ENCODE measurements at places on chromosomes 3 and 15. TPM values are rescaled to one million over a fixed set of nuclear protein-coding genes. Genes with fewer than 3 reads are reported as not detected.

GRCh38 chr15:68407886-68408881 is 23.8 kb downstream of the ITGA11 start:
- DNase-seq, result no peak

DNA sequence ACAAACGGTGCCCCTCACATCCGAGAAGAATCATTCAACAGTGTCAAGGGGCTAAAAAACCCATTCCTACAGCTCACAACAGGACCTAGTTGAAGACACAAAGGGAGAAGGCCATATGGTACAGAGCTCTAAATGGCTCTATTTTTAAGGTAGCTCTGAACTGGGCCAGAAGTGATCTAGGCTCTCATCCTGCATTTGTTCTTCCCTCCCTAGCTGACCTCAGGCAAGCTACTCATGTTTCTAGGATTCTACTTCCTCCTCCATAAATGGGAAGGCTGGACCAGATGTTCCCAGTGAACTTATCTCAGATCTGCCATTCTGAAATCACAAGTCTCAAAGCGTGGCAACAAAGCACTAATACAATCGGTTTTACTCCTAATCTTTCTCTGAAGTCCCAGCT is 62.3 kb downstream of the CPNE4 start:
- no peak for DNase-seq

DNA sequence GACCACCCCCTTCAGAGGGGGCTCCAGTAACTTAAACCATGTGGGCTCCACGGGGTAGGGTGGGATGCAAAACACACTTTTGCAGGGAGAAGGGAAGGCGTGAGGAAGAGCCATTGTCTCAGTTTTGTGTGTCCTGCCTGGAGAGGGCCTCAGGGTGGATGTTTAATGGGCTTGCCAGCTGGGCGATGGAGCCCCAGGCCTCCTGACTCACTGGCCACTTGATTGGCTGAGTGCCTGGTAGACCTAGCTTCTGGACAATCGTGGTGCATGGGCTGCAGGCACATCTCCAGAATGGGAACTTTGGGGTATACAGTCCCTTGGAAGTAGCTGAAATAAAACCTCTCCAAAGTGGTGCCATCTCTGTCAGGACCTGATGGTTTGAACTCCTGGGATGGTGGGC is 118.3 kb upstream of the MRPS22 start:
- DNase-seq, result no peak

- DNase-seq, result no peak
Observed at GRCh38 chr3:127037418-127037841, 54.5 kb downstream of the PLXNA1 start.

DNA sequence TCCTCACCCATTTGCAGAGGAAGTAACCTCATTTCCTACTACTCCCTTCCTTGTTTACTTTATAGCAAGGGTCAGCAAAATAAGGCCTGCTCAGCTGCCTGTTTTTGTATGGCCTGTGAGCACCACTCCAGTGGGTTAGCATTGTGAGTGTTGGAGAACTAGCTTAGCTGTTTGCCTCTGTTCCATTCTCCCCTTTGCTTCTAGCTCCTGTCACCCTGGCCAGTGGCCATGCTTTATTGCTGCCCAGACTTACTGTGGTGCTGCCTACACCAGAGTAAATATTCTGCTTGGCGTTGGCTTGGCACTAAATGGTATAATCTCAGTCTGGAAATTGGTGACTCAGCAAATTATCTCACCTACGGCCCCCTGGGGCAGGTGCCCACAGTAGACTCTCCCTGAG is 8.8 kb downstream of the PDCD6IP start:
- no peak for DNase-seq

DNA sequence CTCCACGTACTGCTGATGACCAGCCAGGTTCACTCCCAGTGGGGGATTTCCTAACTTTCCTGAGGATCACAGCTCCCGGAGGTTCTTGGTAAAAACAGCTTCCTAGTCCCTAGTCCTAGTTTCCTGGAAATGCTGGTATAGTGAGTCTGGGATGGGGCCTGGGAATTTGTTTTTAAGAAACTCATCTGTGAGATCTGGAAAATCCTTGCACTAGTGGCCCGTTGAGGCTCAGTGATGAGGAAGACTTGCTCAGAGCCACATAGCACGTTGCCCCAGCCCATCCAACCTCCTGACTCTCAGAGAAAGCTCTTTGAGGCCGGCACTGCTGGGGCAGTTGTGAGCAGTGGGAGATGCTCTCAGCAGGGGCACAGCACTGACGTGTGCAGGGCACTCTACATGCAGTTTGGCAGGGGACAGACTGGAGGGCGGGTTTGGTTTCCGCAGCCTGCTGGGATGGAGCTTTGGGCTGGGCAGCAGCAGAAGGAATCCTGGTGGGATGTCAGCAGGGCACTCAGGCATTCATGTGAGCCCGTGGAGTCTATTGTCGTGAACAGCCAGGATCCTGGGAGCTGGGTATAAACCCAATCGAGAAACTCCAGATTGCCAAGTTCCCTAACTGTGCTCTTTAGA is 31.6 kb downstream of the SAXO2 start:
- DNase-seq, result no peak

DNA sequence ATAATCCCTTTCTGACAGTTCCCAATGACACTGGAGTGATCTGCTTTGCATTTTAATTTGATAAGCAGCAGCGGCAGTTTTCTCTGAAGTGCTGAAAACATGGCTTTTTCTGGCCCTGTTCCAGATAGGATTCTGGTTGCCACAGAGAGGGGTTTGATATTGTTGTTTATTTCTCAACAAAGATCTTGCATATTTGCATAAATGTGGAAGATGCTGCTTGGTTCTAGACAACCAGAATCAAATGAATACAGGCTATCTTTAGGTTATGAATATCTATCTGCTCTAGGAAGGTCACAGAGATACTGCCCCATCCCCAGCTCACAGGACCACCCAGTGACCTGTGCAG is 137.1 kb downstream of the ZNF609 start:
- DNase-seq, result no peak

DNA sequence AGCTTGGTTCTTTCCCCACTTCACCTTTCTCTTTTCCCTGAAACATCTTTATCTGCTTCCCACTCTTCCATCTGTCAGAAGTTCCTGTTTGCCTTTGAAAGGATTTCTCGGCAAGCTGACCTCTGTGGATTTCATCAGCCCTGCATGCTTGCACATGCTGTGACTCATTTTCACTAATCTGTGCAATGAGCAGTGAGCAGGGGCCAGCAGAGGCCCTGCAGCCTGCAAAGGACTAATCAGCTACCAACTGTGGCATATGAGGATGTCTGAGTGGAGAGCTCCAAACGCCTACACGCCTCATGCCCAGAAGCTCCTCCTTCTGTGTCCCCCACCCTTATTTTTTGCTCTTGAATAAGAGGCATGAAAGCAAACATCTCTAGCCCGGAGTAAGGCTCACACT is 333.0 kb upstream of the SEMA6D start:
- no peak for DNase-seq

The FSD2 gene
- polyA plus RNA-seq, result 0.06 TPM

- no peak for DNase-seq
Observed at GRCh38 chr3:127374086-127375010, 86.5 kb upstream of the PRR20G start.

- no peak for DNase-seq
Observed at GRCh38 chr3:107106316-107106715, 270.9 kb upstream of the CCDC54 start.

DNA sequence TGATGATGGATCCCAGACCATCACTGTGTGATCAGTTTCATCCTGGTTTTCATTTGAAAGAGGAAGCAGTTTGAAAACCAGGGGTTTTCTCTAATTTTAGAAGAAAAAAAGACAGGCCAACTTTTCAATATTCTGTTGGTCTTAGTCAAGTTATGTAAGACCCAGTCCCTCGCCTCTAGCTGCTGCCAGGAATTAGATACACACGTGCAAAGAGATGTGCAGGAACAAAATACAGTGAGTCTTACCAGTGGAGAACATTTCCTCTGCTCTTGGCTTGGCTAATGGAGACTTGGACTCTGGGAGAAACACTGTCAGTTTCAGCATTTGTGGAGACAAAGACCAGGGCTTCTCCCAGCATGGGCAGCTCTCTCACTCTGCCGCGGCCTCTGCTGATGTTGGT is 214.9 kb upstream of the C2CD4B start:
- no peak for DNase-seq

GRCh38 chr3:17357035-17357710 is 385.3 kb downstream of the TBC1D5 start:
- no peak for DNase-seq

The ATP13A5 gene
- not detected for polyA plus RNA-seq

The COMMD4 gene
- polyA plus RNA-seq, result 95.3 TPM

The DUOXA2 gene
- 0.10 TPM for polyA plus RNA-seq

GRCh38 chr3:46865031-46865507 is 1.8 kb upstream of the MYL3 start:
- no peak for DNase-seq

Data from left renal cortex interstitium (tissue), 4 donors.